Cerebellar nuclear complex (tissue), 1 donor: ENCODE measurements at places on chromosomes 7 and 10.

- DNase-seq: no peak
Observed at GRCh38 chr10:133235265-133235855, 2.3 kb upstream of the VENTX start.

DNA sequence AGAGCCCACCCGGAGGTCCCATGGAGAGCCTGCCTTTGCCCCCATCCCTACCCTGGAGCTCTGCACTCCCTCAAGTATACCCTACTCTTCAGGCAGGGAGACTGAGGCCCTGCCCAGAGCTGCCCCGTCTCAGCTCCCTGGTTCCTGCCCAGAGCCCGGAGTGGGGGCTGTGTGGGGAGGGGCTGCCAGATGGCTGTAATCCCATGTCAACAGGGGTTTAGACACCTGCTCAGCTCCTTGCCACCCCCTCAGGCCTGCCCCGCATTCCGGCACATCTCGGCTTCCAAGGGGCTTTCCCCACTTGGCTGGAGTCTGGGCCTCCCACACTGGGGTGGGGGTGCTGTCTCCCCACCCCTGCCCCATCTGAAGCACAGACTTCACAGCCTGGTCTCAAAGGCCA is 20.9 kb upstream of the LFNG start:
- no peak for DNase-seq

DNA sequence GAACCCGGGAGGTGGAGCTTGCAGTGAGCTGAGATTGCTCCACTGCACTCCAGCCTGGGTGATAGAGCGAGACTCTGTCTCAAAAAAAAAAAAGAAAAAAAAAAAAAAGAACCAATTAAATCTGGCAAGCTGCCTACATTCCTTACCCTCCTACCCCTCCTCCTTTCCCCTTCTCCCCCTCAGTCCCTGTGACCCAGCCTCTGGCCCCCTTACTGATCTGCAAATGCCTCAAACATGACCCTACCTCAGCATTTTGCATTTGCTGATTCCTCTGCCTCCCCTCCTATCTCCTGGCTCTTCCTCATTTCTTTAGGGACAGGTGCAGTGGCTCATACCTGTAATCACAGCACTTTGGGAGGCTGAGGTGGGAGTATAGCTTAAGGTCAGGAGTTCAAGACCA is 19.3 kb downstream of the CDHR3 start:
- DNase-seq: no peak

- no peak for DNase-seq
Observed at GRCh38 chr10:10878963-10879362, 138.7 kb upstream of the CELF2 start.

DNA sequence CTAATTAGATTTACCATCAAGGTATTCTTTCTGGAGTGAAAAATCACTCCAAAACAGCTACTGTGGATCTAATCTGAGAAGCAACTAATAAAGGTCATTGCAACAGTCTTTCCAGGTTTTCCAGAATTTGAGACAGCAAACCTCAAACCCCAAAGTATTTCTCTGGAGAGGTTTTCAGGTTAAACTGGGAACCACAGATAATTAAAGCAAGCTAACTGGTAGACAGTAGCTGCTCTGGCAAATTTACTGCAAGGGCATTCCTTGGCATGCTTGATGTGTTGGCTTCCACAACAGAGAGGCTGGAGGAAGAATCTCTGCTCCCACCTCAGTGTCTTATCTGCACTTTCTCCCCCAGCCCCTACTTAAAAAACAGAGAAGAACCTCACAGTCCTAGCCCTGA is 140.0 kb upstream of the NRBF2 start:
- no peak for DNase-seq

DNA sequence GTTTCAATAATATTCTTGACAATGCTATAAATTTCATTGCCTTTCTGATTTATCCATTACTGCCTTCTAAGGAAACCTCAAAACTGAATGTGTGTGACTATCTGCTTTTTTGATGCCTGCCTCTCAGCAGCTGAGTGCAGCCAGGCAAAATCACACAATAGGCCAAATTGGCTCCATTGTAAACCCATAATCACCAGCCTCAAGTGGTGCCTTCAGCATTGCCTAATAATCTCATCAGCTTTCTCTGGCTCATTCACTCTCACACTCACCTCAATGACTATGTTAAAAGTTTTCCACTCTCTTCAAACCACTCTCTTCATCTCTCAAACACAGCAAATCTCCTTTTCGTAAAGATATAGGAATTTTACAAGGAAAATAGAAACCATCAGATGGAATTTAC is 182.5 kb upstream of the COL1A2 start:
- DNase-seq: no peak

- no peak for DNase-seq
Observed at GRCh38 chr10:43221419-43222209, 45.3 kb downstream of the RASGEF1A start.

- no peak for DNase-seq
Observed at GRCh38 chr10:129467359-129468064, 471 bp downstream of the MGMT start.

DNA sequence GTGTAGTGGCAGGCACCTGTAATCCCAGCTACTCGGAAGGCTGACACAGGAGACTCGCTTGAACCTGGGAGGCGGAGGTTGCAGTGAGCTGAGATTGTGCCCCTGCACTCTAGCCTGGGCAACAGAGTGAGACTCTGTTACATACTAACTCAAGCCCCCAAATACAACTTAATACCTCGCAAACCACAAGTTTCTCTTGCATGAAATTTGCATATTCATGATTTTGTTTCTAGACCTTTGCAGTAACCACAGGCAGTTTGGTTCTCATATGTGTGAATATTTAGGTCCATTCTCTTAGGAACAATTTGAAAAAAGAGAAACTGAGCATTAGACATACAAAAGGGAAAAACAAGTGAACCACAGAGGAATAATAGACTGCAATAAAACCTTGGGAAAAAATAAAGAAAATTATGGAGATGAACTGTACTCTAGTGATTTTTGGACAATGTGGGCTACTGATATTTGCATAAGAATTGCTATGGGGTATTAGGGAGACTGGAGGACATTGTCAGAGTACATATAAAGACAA is 77.0 kb downstream of the ZNF277 start:
- DNase-seq: no peak

- no peak for DNase-seq
Observed at GRCh38 chr7:122136639-122137245, 7.3 kb downstream of the AASS start.

DNA sequence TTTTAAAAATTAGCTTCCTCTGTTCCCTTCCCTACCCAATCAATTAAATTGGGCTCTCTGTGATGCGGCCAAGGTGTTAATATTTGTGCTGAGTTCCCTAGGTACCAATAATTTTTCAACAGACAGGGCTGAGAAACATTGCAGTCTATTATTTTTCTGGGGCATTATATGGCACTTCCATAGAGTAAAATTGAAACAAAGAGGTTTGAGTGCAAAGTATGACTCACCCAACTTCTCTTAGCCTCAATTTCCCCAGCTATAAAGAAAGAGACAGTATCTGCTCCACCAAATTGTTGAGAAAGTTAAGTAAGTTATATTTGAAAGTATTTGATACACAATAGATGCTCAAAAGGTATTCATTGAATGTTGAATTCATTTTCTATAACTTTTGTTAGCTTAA is 74.9 kb downstream of the TES start:
- no peak for DNase-seq

DNA sequence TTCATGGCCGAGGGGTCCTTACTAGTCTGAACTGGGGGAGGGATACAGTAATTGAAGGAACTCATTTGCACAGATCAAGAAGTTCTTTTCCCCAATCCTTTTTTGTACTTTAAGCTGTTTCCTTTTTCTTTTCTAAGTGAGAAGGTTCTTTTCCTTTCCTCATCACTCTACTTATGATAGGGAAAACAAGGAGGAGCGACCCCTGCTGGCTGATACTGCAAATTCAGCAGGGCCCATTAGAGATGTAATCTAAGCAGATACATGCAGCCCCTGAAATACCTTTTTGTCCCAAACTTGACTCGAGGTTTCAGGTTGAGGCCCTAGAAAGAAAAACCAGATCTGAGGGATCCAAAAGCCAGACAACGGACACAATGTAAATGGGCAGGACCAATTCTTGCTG is 305.5 kb downstream of the DNAJB9 start:
- no peak for DNase-seq

DNA sequence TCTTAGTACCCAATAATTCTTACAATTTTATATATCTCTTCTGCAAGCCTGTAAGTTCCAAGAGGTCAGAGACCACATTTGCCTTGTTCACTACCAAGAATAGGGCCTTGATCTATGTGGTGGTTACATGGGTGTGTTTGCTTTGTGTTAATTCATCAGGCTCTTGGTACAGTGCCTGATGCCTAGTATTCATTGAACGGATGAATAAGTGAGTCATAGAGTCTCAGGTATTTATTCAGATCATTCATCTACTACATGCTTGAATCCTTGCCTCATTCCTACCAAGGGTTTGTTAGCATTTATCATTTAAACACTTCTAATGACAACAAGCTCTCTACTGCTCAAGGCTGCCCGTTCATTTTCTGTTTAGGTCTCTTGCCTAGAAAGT is 11.3 kb upstream of the SGPL1 start:
- DNase-seq: no peak

DNA sequence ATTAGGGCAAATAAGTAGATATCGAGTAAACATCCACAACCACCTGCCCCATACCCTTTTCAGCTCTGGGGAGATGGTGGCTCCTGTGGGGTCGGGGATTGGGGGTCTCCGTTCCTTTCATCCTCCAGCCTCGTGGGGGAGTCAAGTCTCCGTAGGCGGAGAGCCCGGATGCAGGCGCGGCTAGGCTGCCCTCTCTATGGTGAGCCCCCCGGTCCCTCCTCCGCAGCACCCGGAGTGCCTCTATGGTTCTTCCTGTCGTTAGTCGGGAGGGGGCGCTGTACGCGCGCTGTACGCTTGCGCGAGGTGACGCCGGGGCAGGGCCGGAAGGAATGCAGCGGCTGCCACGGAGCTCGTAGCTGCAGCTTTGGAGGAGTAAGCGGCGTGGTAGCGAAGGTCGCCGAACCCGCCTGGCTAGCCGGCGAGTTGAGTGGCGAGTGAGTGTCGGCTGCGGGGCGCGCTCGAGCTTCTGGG is 14.8 kb upstream of the MMD2 start:
- DNase-seq: peak; percentile 1

GRCh38 chr10:66591865-66592264 is 334.0 kb upstream of the LRRTM3 start:
- no peak for DNase-seq

GRCh38 chr7:91569728-91570457 is 305.7 kb downstream of the FZD1 start:
- no peak for DNase-seq

DNA sequence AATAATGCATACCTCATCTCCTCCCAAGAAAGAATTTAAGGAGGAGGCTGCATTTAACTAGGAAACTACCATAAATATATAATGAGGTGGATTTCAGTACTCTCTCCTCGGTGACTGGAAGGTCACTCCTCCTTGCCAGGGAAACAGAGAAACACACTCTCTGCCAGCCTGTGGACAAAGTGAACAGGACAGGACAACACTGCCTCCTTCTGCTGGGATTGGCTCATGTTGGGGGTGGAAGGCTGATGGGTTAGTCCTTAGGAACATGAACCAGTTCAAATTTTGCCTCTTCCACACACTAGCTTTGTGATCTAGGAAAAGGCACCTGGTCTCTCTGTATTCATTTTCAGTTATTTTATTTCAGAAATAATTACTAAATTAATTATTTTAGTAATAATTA is 50.6 kb upstream of the STEAP4 start:
- DNase-seq: no peak

DNA sequence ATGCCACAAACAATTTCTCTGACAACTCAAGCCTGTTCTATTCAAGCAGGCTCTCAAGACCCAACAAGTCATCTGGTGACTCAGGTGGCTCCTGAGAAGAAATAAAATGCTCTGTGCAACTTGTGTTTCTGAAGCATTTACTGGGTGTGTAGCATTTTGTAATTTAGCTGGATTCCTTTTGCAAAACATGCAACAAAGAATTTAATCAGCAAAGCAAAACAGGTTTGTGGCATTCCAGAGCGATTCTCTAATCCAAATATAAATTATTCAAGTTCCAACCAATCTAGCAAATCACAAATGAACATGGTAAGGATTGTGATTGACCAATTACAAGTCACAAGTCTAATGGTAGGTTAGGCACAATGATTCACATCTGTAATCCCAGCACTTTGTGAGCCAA is 39.8 kb upstream of the C10orf67 start:
- no peak for DNase-seq

DNA sequence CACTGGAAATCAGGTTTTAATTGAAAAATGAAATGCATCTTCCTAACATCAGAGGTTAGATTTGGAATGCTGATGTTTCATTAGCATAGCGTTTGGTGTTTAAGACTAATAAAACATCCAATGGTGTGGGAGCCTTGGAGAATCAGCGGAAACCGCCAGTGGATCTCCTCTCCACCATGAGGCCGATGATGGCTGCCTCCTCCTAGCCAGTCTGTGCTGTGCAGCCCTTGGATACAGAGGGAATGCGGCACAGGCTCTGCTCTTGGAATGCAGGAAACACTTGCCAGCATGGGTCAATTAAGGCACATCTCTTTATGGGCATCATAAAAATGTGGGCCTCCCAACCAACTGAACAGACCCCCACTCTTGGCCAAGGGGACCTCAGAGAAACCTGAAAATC is 259.9 kb downstream of the GLRX3 start:
- no peak for DNase-seq

- DNase-seq: no peak
Observed at GRCh38 chr10:116926426-116926825, 77.1 kb downstream of the ENO4 start.

DNA sequence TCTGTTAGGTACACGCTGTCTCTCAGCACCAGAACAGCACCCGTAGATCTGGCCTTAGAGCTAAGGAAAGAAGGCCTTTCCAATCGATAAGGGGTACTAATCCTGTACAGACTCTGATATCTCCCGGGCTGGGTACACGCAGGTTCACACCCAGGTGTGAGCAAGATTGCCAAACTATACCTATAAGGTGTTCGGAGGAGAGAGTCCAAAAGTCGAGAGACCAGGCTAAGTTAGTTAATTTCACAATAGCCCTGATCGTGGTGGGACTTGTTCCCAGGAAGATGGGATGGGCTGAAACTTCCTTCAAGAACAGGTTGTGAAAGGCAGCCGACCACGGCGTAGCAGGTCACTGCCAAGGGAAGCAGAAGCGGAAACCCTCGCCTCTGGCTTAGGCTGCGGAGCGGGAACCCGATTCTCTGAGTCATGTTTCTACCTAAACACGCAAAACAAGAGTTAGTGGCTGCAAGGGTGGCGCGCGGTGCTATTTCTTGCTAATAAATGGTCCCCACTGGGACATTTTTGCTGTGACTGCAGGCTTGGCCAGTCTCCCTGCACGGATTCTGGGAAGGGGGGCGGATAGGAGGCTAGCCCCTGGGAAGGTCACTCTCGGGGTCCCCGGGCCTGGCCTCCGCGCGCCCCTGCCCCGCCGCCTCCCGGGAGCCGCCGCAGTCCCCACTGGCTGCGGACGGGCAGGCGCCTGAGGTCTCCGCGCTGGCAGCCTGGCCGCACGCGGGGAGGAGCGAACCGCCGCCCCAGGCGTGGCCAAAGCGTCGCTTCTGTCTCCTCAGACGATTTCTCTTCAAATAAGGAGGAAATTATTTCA is 75.4 kb upstream of the PDSS1 start:
- DNase-seq: no peak

DNA sequence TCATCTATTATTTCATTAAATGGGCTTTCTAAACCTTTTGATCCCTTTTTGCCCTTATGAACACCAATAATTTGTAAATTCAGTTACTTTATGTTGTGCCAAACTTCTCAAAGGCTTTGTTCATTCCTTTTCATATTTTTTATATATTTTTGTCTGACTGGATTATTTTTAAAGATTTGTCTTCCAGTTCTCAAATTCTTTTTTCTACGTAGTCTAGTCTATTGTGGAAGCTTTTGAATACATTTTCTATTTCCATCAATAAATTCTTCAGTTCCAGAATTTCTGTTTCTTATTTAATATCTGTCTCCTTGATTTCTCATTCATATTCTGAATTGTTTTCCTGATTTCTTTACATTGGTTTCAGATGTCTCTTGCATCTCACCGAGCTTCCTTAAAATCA is 108.2 kb downstream of the CTNNA3 start:
- DNase-seq: no peak
